ENCODE measurements at places on chromosomes 7 and 10.

GRCh38 chr7:151115121-151115835 is 29.0 kb downstream of the AGAP3 start:
- DNase-seq: no peak

DNA sequence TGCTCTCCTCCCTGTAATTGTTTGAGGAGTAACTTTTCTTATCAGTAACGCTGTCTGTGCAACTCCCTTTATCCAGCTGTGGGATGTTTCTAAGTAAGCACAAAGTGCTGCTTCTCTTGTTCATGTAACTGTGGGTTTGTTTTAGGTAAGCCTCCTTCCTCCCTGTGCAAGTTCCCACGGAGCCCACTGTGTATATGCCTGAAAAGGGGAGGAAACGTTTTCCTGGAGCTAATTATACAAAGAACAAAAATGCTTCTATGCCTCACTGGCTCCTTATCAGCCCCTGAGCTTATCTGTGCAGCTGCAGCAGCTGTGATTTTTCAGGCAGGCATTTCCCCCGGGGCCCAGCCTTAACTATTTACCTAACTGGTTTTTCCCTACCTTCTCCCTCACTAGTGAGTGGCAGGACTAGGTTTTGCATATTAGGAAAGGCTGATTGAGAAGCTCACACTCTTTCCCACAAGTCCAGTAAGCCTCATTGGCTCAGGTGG is 593.4 kb upstream of the GHITM start:
- DNase-seq: no peak

- no peak for DNase-seq
These were observed 1002.3 kb upstream of the KCND2 start for GRCh38 chr7:119270644-119271043.

GRCh38 chr10:85649461-85649860 is 717.1 kb downstream of the GRID1 start:
- DNase-seq: no peak

DNA sequence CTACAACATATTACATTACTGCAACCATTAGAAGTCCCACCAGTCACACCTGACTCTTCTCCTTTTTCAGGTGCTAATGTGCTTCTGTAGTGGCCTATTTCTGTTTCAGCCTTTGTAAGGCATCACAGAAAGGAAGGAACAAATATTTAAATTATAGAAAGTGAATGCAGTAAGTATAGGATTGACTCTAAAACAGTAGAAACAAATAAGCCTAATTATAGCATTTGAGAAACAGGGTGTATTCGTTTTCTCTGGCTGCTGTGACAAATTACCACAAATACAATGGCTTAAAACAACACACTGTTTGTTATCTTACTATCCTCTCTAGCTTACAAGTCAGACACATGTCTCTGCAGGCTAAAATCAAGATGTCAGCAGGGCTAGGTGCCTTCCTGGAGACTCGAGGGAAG is 69.4 kb downstream of the CCSER2 start:
- DNase-seq: no peak

DNA sequence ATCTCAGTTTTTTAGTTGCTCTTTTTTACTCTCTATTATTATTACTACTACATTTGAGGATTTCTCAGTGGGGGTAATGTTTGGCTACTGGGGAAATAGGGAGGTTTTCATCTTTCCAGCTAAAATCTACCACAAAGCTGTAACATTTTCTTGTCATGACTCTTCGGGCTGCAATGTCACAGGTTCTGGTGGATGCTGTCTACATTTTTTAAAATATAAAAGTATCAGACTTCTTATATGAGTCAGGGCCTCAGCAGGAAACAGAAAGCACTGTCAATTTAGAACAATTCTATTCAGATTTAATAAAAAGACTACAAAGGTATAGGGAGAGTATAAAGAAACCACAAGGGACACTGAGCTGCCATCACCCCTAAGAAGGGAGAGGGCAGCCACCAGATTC is 61.6 kb downstream of the DNAJC12 start:
- no peak for DNase-seq

DNA sequence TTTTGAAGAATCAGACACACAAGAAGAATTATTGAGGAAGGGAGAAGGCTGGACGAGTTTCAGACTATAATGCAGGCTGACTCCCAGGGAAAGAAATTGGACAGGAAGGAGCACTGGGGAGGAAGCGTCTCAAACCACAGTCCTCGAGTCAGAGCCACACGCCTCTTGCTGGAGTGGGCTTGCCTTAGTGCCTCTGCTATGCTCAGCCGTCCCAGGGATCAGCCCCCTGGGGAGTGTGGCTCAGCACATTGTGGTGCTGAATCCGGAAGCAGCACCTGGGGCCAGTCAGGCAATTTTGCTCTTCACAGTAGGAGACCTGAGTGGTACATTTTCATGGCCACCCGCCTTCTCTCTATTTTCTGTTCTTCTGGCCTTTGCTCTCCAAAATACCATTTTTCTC is 67.4 kb upstream of the SLC35G1 start:
- DNase-seq: no peak

DNA sequence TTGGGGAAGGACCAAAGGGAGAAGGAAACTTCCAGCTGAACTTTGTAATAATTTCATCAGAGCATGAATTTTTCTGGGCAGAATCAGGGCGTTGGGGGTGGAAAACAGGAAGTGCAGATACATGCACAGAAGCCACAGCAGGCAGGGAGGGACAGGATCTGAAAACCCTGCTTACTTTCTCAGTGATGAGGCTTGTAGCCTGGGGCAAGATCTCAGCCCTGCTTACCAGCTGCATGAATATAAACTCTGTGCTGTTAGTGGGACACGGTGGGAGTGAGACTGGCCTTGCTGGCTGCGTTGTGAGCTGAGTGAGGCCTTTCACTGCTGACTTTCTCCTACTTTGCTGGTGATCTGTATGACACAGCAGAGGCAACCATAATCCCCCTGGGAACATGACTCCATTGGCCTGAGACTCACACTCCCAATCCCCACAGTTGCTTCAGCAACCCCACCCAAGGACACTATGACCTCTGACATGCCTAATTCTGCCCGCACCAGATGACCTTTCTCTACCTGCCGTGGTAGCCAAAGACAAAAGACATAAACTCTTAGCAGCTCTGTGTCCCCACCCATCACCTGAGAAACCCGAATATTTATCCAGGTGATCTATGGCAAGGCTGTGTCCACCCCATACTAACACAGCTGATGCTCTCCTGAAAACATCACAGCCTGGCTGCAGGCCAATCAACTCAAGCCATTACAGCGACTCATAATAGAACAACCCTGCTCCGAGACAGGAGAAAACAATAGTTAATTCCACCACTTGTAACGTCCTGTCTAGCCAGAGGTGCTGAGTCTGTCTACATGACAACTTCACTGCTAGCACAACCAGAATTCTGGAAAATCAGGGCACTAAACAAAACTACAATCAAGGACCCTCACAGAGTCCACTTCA is 190.7 kb upstream of the CHRM2 start:
- DNase-seq: no peak

DNA sequence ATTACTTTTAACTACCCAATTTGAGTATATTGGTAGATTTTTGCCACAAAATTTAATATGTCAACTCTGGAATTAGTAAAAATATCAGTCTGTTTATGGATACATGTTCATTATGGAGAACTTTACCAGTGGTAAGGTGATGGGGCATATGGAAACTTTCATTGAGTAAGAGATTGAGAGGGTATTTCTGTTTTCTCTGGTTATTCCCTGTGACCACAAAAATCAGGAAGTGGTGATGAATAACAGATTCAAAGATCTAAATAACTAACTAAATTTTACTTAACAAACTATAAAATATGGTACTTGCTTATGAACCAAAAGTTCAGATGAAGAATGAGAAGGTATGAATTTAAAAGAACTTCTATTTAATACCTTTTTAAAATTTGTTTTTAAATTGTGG is 22.1 kb upstream of the STEAP4 start:
- DNase-seq: no peak

GRCh38 chr7:126227055-126227454 is 1025.7 kb downstream of the GRM8 start:
- no peak for DNase-seq

GRCh38 chr10:89369156-89370105 is 8.4 kb upstream of the IFIT1B start:
- no peak for DNase-seq

DNA sequence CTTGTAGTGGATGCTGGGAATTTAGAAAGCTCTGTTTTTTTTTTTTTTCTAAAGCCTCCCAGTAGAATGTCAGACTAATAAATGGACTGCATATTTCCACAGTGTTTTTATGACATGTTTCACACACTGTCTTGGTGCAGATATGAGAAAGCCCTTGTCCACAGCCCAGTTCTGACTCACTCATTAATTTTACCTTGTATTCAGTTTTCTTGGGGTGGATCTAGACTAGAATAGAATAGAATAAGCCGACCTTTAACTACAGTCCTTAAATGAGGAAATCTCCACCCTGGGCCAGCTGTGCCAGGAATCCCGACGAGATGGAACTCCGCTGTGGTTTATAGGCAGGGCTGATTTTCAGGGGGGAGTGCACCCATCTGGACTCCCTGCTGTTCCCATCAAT is 274.7 kb downstream of the NRG3 start:
- no peak for DNase-seq

DNA sequence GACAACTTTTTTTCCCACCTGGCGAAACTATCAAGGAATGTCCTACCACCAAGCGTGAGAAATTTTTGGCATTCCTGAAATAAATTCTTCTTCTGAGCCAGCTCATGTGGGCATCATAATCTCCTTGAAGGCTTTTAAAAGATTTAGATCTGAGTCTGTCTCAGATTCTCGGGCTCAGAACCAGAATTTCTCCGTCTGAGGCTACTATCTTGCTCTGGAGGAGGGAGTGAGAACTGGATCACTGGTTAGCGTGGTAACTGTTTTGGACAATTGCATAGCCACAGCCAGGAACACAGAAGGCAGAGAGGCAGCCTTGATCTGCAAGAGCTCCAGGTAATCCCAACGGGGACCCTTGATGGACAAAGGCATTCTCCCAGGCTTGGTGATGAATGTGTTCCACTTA is 1.0 kb upstream of the PLAC9 start:
- no peak for DNase-seq

GRCh38 chr7:124784879-124785818 is 19.6 kb upstream of the GPR37 start:
- DNase-seq: peak; percentile 78

GRCh38 chr7:116464375-116464774 is 35.2 kb upstream of the CAV2 start:
- DNase-seq: no peak

GRCh38 chr10:458421-458851 is 231.0 kb downstream of the DIP2C start:
- no peak for DNase-seq

DNA sequence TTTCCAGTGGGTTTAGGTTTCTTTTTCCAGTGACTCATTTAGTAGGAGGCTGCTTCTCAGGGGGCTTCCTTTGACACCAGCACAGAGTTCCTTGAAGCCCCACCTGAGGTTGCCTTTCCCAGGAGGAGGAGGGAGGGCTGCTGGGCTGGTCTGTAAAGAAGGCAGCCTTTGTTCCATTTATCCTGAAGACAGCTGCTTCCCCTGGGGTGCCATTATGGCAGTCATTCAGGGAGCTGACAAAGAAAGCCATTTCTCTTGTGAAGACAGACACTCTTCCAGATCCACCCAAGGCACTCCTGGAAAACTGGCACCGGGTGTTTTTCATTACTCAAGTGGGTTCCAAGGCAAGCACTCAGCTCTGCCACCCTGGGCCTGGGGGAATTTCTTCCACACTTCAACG is 54.0 kb downstream of the MTURN start:
- no peak for DNase-seq

DNA sequence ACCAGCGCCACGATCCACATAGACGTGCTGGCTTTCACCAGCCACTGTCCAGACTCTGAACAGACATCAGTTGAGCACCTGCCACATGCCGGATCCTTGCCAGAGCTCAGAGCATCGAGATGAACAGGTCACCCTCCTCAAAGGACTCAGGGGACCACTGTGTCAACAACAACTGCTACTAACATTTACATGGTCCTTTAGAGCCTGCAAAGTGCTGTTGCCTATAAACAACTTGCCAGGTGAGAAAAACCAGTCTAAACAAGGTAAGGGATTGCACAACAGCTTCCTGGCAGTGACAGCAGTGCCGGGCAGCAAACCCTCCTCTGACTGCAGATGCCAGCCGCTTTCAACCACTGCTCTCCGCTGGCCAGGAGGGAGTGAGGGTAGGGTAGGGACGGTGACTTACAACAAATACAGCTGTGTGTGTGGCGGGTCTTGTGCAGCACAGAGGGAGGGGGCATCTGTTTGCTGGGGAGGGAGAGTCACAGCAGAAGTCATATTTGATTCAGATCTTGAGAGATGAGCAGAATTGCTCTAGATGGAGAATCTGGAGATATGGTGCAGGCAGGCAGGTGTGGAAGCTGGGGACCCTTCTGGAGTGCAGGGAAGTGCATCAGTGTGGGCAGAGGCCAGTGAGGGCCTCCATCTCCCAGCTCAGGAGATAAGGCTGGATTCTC is 32.8 kb upstream of the RHEB start:
- DNase-seq: no peak

Data from head of caudate nucleus (tissue), 42 donors.